ENCODE measurements at places on chromosomes 16 and 17.

DNA sequence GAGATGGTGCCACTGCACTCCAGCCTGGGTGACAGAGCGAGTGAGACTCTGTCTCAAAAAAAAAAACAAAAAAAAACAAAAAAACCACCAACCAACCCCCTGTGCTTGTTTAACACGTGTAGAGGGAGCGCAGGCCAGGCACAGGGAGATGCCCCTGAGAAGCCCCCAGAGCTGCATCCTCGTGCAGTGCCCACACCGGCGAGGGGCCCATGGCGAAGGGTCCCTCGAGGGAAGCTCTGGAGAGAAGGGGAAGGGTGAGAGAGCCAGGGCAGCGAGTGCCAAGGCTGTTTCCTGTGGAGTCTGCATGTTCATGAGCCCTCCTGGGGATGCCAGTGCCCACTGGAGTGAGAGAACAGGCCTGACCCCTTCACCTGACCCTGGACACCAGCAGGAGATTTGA, 47.8 kb upstream of the GSE1 start:
- no peak for DNase-seq

- no peak for DNase-seq
Observed at GRCh38 chr17:48990882-48991357, 6.3 kb upstream of the IGF2BP1 start.

DNA sequence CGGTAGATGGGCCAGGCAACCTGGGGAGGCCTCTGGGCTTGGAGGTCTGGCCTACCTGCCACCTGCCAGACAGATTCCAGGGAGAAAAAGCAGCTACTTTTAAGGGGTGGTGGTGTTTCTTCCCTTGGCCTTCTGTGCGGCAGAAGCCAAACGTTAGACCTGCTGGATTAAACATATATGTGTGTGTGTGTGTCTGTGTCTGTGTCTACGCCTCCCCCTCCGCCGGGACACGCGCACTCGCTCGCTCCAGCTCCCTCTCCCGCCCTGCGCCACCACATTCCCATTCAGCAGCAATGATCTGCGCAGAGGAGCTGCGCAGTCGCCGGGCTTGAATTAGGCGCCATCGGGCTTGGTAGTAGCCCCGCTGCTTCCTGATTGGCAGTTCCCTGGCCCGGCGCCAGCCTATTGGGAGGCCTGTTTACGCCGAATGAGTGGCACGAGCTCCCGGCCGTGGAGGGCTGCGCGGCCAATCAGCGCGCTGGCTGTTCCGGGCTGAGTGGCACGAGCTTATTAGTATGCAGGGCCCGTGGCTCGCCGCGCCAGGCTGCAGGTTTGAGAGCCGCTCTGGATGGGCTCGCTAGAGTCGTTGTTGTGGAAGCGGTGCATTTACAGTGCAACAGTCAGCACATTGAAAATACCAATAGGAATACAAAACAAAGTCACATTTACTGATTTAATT, at the start of gene BAHCC1:
TSS of gene BAHCC1 (plus strand) at position 537 of the 679 bp plus-strand sequence. CDS start 4,283 bp downstream, outside the sequence.
- DNase-seq = peak; percentile 100

DNA sequence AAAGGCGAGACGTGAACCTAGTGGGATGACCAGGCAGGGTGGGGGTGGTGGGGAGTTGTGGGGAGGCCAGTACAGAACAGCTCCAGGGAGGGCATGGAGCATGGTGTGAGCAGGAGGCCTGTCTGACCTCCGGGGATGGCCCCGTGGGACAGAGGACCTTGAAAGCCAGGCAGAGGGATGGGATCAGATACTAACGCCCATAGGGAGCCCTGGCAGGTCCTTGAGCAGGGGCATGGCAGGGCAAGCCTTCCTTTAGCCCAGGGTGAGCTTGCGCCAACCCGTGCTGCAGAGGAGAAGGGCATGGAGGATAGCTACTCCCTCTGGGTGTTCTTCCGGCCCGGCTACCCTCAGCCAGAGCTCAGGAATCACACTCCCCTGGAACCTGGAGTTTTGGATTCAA, 35.3 kb downstream of the TMEM235 start:
- DNase-seq = no peak

GRCh38 chr17:38571833-38572668, 33.7 kb downstream of the SRCIN1 start:
- no peak for DNase-seq

DNA sequence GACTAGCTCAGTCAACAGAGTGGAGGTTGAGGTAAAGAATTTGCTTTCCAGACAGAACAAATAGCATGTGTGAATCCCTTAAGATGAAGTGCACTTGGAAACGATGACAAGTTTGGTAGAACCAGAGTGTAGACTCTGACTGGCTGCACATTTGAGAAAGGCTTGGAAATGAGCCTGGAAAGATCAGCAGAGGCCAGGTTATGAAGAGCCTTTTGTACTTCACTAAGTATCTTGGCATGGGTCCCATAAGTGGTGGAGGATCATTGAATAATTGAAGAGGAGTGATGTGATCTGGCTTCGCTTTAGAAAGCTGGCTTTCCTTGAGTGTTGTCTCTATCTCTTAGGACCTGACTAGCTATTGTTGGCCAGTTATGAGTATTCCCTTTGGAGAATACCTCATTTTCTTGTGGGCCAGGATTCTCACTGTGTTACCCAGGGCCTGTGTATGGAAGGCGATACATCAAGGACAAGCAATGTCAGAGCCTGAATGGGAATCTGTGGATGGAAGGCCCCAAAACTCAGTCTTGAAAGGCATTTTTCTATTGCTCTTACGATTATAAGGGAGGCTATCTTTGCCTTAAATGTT, 329.8 kb downstream of the UTP18 start:
- no peak for DNase-seq

GRCh38 chr16:11175106-11175786, 80.8 kb downstream of the SOCS1 start:
- no peak for DNase-seq

- no peak for DNase-seq
Observed at GRCh38 chr16:17106243-17106791, 364.4 kb downstream of the XYLT1 start.

- DNase-seq = no peak
Observed at GRCh38 chr16:74942977-74943918, 41.7 kb downstream of the WDR59 start.

DNA sequence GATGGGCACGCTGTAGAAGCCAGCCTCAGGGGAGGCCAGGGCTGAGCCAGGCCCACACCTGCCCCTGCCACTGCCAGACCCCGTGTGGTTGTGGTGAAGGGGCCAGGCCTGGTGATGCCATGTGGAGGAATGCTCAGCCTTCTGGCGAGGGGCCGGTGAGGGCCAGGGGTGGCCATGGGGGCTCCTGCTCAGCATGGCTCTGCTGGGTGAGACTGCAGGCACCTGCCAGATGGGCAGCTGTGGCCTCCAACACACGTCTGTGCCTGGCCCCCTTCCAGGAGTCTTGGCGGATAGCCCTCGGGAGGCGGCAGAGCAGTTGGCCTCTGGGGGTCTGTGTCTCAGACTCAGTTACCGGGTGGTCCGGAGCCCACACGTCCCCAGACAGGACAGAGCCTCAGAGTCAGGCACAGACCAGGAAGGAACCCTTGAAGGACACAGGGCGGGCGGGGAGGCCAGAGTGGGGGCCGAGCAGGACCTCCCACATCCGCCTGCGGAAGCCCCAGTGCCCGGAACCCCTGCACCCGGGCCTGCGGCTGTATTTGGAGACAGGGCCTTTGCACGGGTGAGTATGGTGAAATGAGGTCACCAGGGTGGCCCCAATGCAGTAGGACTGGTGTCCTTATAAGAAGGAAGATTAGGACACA, 22.5 kb upstream of the CHMP6 start:
- DNase-seq = no peak

GRCh38 chr17:12252462-12252861, 231.8 kb downstream of the MAP2K4 start:
- DNase-seq = no peak

- no peak for DNase-seq
Observed at GRCh38 chr16:51157698-51158097, 6.6 kb upstream of the SALL1 start.

DNA sequence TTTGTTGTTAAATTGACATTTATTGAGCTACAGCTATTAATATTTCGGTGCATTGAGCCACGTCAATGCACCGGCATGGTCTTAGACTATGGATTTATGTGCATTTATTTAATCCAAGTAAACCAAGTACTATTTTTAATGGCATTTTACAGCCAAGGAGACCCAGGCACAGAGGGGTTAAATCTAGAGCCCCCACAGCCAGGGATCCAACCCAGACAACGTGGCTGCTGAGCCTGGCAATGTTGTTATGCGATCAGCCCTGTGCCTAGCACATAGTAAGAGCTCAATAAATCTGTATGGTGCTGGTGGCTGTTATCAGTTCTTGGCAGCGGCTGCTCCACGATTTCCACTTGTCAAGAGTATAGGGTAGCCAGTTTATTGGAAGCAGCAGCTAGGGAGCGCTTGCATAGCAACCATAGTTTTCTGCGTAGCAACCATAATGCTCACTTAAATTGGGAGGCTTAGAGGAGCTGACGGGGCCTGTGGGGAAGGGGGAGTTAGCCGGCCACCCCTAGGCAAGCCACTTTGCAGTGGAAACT, 541 bp upstream of the RBBP6 start:
- DNase-seq = no peak

GRCh38 chr16:23494188-23494587, 16.1 kb downstream of the GGA2 start:
- DNase-seq = no peak

DNA sequence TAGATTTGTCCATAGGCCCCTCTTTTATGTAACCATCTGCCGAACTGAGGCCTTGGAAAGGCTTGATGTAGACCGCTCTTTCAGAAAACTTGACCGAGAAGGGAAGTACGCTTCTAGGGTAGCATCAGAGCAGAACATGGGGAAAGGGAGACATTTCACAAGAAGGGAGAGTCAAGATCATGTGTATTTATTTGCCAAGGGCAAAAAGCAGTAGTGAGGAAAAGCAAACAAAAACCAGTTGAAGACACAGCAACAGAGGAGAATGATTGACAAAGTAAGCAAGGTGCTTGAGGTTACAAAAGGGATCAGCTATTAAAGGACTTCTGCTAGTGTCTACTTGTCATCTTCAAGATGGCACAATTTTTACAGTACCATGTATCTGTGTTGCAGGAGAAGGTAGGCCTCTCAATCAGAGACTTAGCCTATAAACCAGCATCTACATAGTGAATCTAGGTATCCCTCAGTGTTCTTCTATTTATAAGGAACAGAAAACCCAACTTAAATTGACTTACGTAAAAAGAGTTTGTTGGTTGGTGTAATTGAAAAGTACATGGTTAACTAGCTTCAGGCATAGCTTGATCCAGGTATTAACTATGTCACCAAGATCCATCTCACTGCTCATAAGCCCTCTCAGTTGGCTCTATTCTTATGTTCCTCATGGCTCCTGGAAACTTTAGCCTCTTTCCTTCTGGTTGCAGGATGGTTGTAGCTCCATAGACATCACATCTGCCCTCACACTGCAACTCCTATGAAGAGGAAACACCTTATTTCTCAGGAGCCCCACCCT, 288.4 kb downstream of the IRX3 start:
- no peak for DNase-seq

Measured in left forelimb (tissue), 1 donor.